ENCODE measurements at places on chromosomes 5 and 9.

DNA sequence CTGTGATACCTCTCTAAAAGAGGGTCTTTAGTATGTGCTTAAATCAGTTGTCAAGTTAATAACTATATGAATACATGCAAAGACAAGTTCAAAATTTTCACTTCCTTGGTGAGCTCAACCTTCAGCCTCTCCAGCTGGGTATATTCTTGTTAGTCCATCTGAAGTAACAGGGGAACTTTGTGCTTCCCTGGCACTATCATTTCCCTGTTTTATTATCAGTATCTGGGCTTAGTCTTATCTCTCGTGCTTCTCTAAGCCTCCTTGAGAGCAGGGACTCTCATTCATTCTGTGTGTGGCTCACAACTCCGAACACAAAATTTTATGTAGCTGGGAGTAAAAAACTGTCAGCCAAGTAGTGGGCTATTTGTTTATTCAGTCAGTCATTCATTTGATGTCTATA is 175.9 kb upstream of the MAP3K1 start:
- no peak for DNase-seq

GRCh38 chr5:120053841-120054240 is 410.3 kb upstream of the PRR16 start:
- DNase-seq: no peak

DNA sequence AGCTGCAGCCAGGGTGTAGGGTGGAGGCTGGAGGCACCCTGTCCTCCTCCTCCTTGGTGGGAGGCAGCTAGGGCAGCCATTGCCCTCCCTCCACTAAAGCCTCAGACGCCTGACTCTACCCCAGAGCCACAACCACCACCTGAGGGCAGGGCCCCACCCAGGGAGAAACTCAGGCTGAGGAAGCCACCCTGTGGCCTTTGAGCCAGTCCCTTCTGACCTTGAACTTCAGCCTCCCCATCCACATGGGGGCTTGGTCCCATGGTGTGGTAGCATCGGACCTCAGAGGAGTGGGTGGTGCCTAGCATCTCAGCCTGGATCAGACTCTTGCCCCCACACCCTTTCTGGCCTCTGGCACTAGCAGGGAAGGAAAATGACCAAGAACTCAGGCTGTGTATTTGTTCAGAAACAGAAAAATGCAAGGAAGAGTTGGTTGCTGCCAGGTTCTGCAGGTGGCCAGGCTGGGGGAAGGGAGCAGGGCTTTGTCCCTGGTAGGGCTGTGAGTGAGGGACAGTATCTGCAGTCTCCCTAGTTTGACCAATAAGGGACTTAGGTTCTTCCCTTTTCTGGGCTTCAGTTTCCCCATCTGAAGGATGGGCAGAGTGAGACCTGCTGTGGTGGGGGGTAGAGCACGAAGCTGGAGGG is 3.2 kb downstream of the DAB2IP start:
- no peak for DNase-seq

- no peak for DNase-seq
Observed at GRCh38 chr5:176420086-176420485, 3.7 kb upstream of the CLTB start.

DNA sequence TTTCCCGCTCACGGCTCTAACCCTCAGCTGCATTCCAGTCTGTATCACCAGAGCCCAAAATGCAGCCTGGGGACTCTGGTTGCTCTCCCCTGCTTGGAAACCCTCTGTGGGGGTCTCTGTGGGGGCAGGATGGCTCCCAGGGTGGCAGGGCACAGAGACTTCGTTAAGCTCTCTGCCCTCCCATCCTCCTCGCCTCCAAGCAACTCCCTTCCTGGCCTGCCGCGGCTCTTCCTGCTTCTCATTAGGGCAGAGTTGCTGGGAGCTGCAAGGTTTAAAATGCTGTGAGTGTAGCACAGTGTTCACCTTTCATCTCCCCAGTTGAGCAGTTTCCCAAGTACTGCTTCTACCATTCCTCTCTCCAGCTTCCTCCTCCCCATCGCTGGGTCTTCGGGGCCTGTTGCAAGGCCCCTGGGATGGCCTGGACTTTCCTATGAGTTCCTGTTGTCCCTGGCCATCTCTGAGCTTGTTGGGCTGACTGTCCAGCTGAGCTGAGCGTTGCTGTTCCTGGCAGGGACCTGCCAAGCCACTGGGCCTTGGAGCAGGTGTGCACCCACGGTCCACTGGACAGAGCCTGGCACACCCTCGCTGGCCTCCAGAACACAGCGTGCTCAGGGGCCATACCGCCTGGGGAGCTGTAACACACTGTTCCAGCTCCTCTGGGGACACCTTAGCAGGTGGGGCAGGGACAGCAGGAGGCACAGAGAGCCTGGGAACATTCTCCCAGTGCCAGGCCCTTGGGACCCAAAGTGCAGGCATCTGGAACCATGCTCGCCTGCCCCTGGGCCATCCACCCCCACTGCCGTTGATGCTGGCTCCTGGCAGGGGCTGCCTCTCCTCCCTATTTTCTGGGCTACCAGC is 188.4 kb downstream of the C9orf50 start:
- no peak for DNase-seq

- no peak for DNase-seq
Observed at GRCh38 chr5:138504799-138505198, 38.2 kb downstream of the ETF1 start.

- no peak for DNase-seq
Observed at GRCh38 chr5:111668477-111669414, 88.2 kb downstream of the NREP start.

GRCh38 chr5:150073086-150073625 is 13.2 kb downstream of the CSF1R start:
- no peak for DNase-seq

DNA sequence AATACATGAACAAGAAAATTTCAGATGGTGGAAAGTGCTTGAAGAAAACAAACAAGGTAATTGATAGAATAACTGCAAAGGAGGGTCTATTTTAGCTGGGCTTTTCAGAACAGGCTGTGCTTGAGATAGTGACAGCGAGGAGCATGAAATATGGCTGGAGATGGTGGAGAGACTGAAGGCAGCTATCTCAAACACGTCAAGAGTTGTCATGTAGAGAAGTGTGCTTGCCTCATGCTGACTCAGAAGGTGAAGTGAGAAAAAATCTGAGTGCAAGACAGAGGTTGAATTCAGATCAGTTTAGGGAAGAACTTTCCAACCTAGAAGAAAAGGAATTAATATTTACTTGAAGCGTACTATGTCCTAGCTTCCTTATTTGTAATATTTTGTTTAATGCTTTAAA is 115.5 kb upstream of the RANBP3L start:
- DNase-seq: no peak

DNA sequence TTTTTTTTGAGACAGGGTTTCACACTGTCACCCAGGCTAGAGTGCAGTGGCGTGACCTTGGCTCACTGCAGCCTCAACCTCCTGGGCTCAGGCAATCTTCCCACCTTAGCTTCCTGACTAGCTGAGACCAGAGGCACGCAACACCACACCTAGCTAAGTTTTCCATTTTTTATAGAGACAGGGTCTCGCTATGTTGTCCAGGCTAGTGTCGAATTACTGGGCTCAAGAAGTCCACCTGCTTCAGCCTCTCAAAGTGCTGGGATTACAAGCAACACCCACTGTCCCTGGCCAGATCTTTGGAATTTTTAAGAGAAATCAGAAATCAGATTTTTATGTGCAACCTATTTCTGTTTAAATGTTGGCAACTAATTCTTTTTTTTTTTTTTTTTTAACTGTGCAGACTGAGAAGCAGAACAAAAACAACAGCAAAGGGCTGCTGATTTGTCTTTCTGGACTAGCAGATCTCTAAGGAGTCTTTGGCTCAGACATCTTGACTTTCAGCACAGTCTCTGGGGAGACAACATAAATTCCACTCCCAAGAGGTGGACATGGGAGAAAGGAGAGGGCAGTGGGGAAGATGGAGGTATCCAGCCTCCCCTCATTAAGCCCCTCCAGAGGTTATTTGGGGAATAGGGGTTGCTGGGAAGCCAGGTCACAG is 54.4 kb upstream of the FABP6 start:
- no peak for DNase-seq

DNA sequence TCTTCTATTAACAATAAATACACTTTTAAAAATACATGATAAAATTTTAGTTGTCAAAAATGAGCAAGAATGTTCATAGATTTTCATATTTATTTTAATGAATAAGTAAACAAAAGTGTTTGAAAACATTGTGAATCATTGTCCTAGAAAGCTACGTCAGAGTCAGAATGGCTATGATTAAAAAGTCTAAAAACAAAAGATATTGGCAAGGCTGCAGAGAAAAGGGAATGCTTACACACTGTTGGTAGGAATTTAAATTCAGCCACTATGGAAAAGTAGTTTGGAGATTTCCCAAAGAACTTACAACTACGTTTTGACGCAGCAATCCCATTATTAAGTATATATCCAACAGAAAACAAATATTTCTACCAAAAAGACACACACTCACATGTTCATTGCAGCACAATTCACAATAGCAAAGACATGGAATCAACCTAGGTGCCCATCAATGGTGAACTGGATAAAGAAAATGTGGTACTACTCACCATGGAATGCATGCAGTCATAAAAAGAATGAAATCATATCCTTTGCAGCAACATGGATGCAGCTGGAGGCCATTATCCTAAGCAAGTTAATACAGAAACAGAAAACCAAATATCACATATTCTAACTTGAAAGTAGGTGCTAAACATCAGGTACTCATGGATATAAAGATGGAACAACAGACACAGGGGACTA is 49.2 kb upstream of the FBXL17 start:
- DNase-seq: no peak

- no peak for DNase-seq
Observed at GRCh38 chr9:123353041-123353440, 3.0 kb upstream of the CRB2 start.

- DNase-seq: no peak
Observed at GRCh38 chr5:80275347-80275746, 19.5 kb upstream of the SERINC5 start.

GRCh38 chr5:132207778-132208177 is 19.9 kb downstream of the P4HA2 start:
- DNase-seq: no peak

DNA sequence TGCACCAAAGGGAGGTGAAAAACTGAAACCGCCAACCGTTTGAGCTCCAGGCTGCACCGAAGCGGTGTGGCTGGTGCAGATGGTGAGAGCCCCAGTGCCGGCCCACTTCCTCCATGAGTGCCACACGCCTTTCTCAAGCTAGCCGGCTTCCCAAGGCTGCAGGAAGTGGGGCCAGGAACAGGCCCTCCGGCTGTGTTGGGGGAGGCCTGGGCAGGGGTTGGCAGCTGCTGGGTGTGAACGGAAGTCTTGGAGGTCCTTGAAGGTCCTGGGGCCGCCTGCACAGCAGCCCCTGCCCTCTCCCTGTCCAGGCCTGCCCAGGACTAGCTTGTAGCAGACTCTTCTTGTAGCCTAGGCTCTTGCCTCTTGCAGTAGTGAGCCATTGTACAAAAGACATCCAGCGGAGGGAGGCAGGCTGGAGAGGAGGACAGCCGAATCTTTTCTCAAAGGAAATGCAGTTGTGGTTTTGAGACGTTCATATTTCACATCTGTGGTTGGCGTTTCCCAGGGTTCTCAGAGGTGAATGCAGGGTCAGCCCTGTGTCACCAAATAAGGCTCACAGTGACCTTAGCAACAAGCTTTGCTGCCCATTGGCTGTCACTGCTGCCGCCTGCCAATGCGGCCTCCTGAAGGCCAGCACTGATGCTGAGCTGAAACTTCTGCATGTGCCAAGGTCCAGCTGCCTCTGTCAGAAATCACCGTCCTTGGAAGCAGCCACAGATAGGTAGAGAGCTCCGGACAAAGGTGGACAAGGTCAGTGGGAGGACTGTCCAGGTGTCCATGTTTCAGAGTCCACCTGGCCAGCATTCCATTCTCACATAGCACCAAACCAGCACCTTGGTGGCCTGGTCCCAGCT is 23.9 kb downstream of the IRF1 start:
- DNase-seq: no peak

GRCh38 chr9:134617836-134618162 is 23.8 kb upstream of the COL5A1 start:
- no peak for DNase-seq

GRCh38 chr9:86185872-86186271 is 73.6 kb downstream of the C9orf153 start:
- peak; percentile 32 for DNase-seq

DNA sequence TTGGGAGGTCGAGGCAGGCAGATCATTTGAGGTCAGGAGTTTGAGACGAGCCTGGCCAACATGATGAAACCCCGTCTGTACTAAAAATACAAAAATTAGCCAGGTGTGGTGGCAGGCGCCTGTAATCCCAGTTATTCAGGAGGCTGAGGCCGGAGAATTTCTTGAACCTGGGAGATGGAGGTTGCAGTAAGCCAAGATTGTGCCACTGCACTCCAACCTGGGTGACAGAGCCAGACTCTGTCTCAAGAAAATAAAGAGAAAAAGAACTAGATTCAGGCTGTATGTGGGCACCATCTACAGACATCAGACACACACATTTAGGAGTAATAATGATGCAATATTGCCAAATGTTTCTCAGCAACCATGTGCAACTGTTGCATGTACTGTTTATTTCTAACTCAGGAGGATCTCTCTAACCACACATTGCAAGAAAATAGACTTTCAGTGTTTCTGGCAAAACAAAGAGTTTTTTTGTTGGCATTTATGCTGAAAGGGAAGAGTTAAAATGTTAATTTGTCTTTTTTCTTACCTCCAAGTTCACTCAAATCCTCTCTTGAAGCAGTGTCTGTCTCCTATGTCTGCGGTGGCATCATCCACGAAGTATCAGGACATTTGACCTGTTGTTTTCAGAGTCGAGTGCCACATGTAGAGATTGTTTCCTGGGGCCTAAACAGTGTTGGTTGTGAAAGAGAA is 5.1 kb upstream of the ORM1 start:
- DNase-seq: no peak

Measured in H54 (cell line).